Effector memory CD8-positive, alpha-beta T cell (primary cell): ENCODE measurements at places on chromosomes 13 and 19.
A peak's percentile ranks its signal among the peaks of the same experiment; 100 is the strongest.

- H3K27ac ChIP-seq, result no peak overlapping the region
- DNase-seq, result no peak
- H3K4me1 ChIP-seq, result peaks cover 3% of the 10 kb centered on the region
- peaks cover 9% of the 10 kb centered on the region for H3K36me3 ChIP-seq
- H3K27me3 ChIP-seq, result no peaks in the 10 kb centered on the region
- no peak overlapping the region for H3K4me3 ChIP-seq
These were observed 117.9 kb downstream of the TDRD3 start for GRCh38 chr13:60514891-60515290.

- peaks cover 47% of the 10 kb centered on the region for H3K36me3 ChIP-seq
- no peaks in the 10 kb centered on the region for H3K27me3 ChIP-seq
- DNase-seq, result no peak
- peak overlapping the region; percentile 95 for H3K27ac ChIP-seq
- peaks cover 50% of the 10 kb centered on the region for H3K4me1 ChIP-seq
These were observed 1.1 kb upstream of the CALR start for GRCh38 chr19:12937093-12937926.

GRCh38 chr13:84655677-84656076 is 773.4 kb upstream of the SLITRK1 start:
- no peak for DNase-seq
- no peak overlapping the region for H3K4me3 ChIP-seq
- no peaks in the 10 kb centered on the region for H3K4me1 ChIP-seq

DNA sequence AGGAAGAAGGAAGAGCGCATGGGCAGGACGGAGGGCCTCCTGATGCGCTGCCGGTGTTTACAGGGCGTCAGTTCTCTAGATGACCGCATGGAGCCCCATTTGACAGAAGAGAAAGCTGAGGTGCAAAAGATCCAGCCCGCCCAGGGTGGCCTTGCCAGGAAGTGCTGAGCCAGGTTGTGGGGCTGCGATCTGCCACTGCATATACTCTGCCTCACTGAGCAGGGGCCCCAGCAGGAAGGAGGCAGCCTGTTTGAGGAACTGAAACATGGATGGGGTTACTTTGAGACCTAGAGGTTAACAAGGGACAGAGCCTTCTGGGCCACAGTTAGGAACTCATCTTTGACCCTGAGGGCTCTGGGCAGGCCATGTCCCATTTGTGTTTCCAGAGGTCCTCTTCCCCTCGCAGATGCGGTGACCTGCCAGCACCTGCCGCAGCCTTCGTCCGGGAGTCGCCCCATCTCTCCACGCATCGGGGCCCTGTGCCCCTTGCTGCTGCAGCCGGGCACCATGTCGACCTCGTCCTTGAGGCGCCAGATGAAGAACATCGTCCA is 3.2 kb downstream of the EPN1 start:
- peaks cover 38% of the 10 kb centered on the region for H3K4me1 ChIP-seq
- peak overlapping the region; percentile 40 for H3K4me3 ChIP-seq
- no peak for DNase-seq
- no peaks in the 10 kb centered on the region for H3K27me3 ChIP-seq
- H3K27ac ChIP-seq, result peak overlapping the region; percentile 59

- no peaks in the 10 kb centered on the region for H3K4me1 ChIP-seq
- no peak overlapping the region for H3K27ac ChIP-seq
- peaks cover 21% of the 10 kb centered on the region for H3K27me3 ChIP-seq
- H3K36me3 ChIP-seq, result peaks cover 5% of the 10 kb centered on the region
- peak; percentile 74 for DNase-seq
These were observed 54.0 kb downstream of the GNG7 start for GRCh38 chr19:2648528-2648937.

GRCh38 chr13:33341861-33342452 is 56.4 kb upstream of the STARD13 start:
- H3K4me1 ChIP-seq, result no peaks in the 10 kb centered on the region
- H3K4me3 ChIP-seq, result no peak overlapping the region
- no peak for DNase-seq
- H3K36me3 ChIP-seq, result no peaks in the 10 kb centered on the region

DNA sequence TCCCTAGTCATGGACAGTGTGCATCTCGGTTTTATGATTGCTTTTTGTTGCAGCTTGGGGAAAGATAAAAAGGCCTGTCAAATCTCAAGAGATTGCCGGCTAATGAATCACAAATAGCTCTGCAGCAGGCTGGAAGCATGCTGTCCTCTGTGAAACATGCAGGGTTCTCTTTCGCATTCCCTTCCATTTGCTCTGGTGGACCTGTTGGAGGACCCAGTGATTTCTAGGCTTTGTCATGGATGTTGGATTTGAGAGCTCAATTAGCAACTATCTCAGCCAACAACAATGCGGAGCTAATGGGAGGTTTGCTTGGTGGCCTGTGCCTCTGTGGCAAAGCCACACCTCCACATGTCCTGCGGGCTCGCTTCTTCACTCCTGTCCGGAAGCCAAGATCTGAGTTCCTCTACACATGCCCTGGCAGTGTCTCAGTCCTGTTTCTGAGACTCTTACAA is 418.1 kb upstream of the ARGLU1 start:
- no peaks in the 10 kb centered on the region for H3K27me3 ChIP-seq
- H3K36me3 ChIP-seq, result no peaks in the 10 kb centered on the region
- no peak overlapping the region for H3K27ac ChIP-seq
- H3K4me3 ChIP-seq, result no peak overlapping the region

- H3K27me3 ChIP-seq, result peaks cover 49% of the 10 kb centered on the region
- H3K27ac ChIP-seq, result no peak overlapping the region
- H3K4me1 ChIP-seq, result no peaks in the 10 kb centered on the region
- no peak overlapping the region for H3K4me3 ChIP-seq
- DNase-seq, result no peak
These were observed 74.2 kb upstream of the ZNF536 start for GRCh38 chr19:30297969-30298368.

DNA sequence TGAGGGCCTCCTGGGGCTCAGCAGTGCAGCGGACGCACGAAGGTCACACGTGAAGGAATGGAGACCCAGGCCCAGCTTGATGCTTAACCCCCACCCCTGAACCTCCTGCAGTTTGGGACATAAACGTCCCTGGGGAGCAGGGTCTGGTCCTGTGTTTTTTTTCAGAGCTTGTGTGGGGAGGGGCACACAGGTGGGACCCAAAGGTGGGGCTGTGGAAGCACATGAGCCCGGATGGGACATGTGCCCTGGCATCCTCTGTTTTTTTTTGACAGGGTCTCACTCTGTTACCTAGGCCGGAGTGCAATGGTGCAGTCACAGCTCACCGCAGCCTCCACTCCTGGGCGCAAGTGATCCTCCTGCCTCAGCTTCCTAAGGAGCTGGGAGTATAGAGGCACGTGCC is 20.5 kb downstream of the UBXN6 start:
- H3K4me1 ChIP-seq, result peaks cover 2% of the 10 kb centered on the region
- H3K4me3 ChIP-seq, result no peak overlapping the region
- H3K27me3 ChIP-seq, result no peaks in the 10 kb centered on the region
- no peak overlapping the region for H3K27ac ChIP-seq

DNA sequence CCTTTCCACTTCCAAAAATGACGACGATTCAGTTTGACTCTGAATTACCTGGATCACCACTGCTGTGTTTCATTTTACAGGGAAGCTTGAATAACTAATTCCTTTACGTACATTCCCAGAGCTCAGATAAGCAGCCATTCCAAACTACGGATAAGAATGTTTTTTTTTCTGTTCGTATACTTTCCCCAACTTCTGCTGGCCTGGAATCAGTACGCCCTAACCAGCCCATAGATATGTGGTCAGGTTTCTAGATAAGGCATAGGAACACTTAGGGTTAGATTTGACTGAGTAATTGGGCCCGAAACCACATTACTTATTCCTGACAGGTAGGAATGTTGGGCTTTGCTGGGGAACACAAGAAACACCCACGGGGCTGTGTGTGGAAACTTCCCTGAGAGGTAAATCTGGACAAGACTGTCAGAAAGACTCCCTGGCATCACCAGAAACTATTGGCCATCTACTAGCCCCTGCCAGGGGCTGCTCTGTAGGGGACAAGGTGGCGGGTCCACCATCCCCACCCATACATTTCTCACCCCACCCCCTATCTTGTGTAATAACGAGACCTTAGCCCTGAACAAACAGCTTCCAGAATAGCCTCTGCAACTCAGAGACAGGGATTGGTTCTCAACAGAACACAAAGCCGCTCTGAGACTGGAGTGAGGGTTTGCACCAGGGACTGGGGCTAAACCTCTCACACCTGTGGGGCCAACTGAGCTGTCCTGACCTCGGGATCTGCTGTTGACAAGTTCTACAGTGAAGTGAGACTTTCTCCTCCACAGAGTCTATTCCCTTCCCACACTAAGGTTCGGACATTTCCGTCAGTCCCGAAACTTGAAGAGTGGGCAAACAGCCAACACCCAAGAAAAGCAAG is 15.6 kb downstream of the RHPN2 start:
- H3K4me1 ChIP-seq, result no peaks in the 10 kb centered on the region
- H3K36me3 ChIP-seq, result peaks cover 3% of the 10 kb centered on the region
- DNase-seq, result no peak
- H3K4me3 ChIP-seq, result no peak overlapping the region

GRCh38 chr13:33303855-33304597 is 18.5 kb upstream of the STARD13 start:
- DNase-seq, result no peak
- no peak overlapping the region for H3K4me3 ChIP-seq
- no peaks in the 10 kb centered on the region for H3K4me1 ChIP-seq
- no peak overlapping the region for H3K27ac ChIP-seq

GRCh38 chr13:34502011-34502410 is 440.1 kb upstream of the NBEA start:
- no peak for DNase-seq
- H3K27me3 ChIP-seq, result no peaks in the 10 kb centered on the region
- H3K27ac ChIP-seq, result no peak overlapping the region
- H3K4me3 ChIP-seq, result no peak overlapping the region

- H3K27ac ChIP-seq, result no peak overlapping the region
- H3K4me1 ChIP-seq, result no peaks in the 10 kb centered on the region
- H3K27me3 ChIP-seq, result peaks cover 40% of the 10 kb centered on the region
- no peak for DNase-seq
- H3K4me3 ChIP-seq, result no peak overlapping the region
- no peaks in the 10 kb centered on the region for H3K36me3 ChIP-seq
These were observed 125.8 kb upstream of the STARD13 start for GRCh38 chr13:33411312-33411711.

DNA sequence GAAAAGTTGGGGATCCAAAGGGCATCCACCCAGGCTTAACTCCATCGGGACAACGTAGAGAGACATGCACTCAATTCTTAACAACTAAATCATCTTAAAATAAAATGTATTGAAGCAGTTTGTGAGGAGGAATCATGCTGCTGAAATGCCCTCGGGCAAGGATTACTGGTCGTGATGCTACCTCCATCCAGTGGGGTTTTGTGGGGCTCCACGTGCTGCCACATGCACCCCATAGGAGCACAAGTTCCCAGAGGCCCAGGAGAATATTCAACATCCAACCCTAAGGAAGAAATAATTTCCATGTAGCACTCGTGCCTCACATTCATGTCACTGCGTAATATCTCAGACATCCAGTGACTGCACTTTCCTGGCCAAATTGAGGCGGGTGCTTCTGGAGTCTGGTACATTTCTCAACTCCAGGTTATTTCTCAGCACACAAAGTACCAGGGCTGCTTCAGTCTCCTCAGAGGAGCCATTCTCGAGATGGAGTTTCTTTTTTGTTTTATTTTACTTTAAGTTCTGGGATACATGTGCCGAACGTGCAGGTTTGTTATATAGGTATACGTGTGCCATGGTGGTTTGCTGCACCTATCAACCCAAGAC is 429.8 kb downstream of the FOXO1 start:
- no peak overlapping the region for H3K27ac ChIP-seq
- no peaks in the 10 kb centered on the region for H3K36me3 ChIP-seq
- no peak for DNase-seq
- no peaks in the 10 kb centered on the region for H3K27me3 ChIP-seq
- H3K4me3 ChIP-seq, result no peak overlapping the region

GRCh38 chr13:46213242-46213641 is 1.5 kb downstream of the LRRC63 start:
- H3K27ac ChIP-seq, result peak overlapping the region; percentile 26
- DNase-seq, result no peak
- peaks cover 5% of the 10 kb centered on the region for H3K4me1 ChIP-seq
- H3K36me3 ChIP-seq, result peaks cover 7% of the 10 kb centered on the region
- H3K4me3 ChIP-seq, result no peak overlapping the region

- H3K4me1 ChIP-seq, result peaks cover 15% of the 10 kb centered on the region
- no peaks in the 10 kb centered on the region for H3K27me3 ChIP-seq
- peak overlapping the region; percentile 81 for H3K27ac ChIP-seq
- peak overlapping the region; percentile 25 for H3K4me3 ChIP-seq
- peaks cover 2% of the 10 kb centered on the region for H3K36me3 ChIP-seq
These were observed 4.5 kb downstream of the ATP4B start for GRCh38 chr13:113653264-113654174.

GRCh38 chr19:48842789-48843162 is 6.5 kb upstream of the HSD17B14 start:
- no peaks in the 10 kb centered on the region for H3K4me1 ChIP-seq
- no peak overlapping the region for H3K4me3 ChIP-seq
- no peak overlapping the region for H3K27ac ChIP-seq
- DNase-seq, result peak; percentile 61
- peaks cover 3% of the 10 kb centered on the region for H3K36me3 ChIP-seq
- H3K27me3 ChIP-seq, result no peaks in the 10 kb centered on the region

- peaks cover 4% of the 10 kb centered on the region for H3K36me3 ChIP-seq
- peaks cover 29% of the 10 kb centered on the region for H3K4me1 ChIP-seq
- peak overlapping the region; percentile 83 for H3K27ac ChIP-seq
- DNase-seq, result no peak
These were observed 699 bp downstream of the MEGF8 start for GRCh38 chr19:42325896-42326771.

DNA sequence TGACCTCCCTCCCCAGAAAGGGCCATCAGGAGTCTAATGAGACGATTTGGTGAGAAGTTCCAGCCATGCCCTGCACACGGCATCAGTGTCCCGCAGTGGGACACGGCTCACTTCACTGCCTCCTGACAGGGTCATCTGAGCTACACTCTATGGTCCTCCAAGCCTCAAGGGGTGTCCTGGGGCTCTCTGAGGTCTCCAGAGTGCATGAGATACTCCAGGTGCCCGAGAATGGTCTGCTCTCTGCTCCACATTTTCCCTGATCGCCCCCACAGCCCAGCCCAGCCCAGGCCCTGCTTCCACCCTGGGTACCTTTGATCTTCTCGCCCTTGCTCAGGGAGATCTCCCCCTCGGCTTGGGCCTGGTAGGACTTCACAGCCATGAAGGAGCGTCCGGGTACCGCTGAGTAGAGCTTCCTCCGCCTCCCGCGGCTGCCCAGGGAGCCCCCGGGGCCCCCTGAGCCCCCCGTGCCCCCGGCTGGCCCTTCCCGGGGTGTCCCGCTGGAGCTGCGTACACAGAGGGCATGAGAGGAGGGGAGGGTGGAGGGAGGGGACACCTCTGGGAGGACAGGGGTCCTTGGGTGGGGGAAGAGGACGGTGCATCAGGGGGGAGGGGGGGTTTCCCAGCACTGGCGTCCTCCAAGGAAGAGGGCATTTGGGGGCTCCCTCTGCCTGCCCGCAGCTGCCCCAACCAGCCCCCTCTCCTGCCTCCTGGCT is 17.3 kb downstream of the SHANK1 start:
- no peak for DNase-seq
- H3K36me3 ChIP-seq, result no peaks in the 10 kb centered on the region
- H3K4me3 ChIP-seq, result no peak overlapping the region
- H3K27me3 ChIP-seq, result peaks cover 74% of the 10 kb centered on the region
